ENCODE measurements at places on chromosomes 12 and 14. TPM values are rescaled to one million over a fixed set of nuclear protein-coding genes. Genes with fewer than 3 reads are reported as not detected.

GRCh38 chr12:45409966-45410365 is 194.1 kb downstream of the ANO6 start:
- peak; percentile 31 for DNase-seq

- peak; percentile 28 for DNase-seq
Measured at GRCh38 chr14:105420974-105421674, 1.5 kb downstream of the MTA1 start.

- DNase-seq = no peak
Measured at GRCh38 chr12:122206976-122207375, 3.5 kb downstream of the B3GNT4 start.

DNA sequence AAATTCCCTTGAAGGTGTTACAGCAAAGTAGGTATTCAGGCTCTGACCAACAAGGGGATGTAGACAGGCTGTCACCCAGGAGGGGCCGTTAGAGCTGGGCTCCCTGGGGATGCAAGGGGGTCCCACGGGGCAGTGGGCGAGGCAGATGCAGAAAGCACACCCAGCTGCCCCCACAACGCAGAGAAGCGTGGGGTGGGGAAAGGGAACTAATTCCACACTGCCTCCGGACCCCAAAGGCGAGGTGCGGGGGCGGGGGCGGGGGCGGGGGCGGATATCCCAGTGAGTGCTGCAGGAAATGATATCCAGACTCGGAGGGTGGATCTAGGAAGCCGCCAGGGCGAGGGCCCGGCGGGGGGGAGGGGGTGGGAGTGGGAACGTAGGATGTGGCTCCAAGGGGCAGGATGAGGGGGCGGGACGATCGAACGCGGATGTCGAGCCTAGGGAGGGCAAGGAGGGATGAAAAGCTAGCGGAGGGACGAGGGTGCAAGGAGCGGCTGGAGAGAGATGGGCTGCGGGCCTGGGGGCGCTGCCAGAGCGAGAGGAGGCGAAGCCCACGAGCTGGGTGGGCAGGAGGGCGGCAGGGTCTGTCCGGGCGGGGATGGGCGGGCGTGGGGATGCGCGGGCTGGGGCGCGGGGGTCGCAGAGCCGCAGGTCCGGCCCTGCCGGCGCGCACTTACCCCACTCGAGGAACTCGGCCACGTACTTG is 874 bp downstream of the CDC42BPB start:
- DNase-seq = peak; percentile 90

DNA sequence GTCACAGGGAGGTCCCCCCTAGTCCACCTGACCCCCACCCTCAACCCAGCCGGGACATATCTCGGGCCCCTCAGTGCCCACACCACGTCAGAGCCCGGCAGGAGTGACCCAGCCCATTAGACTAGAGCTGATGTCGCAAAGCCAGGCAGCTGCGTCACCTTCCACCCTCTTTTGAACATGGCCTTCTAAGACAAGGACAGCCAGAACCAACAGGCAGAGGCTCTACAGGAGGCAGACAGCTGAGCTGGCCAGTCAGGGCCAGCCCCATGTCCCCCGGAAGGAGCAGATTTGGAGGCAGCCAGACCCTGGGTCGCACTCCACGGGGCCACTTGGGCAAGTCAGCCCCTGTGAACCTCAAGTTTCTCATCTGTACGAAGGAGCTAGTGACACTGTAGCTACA is 44.1 kb downstream of the SCARB1 start:
- DNase-seq = no peak

GRCh38 chr12:72723732-72724131 is 451.6 kb downstream of the TRHDE start:
- no peak for DNase-seq

- no peak for DNase-seq
Measured at GRCh38 chr14:65320661-65321308, 91.7 kb upstream of the FUT8 start.

GRCh38 chr12:110002676-110003515 is 3.7 kb downstream of the ANKRD13A start:
- DNase-seq = no peak

DNA sequence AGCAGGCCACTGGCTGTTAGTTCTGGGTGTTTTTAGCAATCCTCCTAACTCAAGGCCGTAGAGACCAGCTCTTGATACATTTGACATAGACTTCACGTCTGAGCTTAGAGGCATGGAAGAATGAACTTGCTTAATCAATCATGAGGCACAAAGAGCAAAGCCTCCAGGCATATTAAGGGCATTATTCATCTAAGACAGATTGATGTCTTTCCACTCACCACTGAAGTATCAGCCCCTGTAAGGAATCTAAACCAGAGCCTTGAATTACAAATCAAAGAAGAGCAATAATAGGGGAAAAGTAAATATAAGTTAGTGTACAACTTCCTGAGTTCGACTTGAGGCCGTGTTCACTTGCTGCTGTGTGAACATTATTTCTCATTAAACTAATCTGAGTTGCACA is 1470.7 kb downstream of the AACS start:
- DNase-seq = no peak

CLECL1 gene
- total RNA-seq = 1.2 TPM

LIN7A gene
- 16.1 TPM for total RNA-seq

HSPA2 gene
- 54.2 TPM for total RNA-seq

Data from left cardiac atrium (tissue), 4 donors.